NCI-H1092 (cell line): ENCODE measurements at places on chromosomes 4 and X.

DNA sequence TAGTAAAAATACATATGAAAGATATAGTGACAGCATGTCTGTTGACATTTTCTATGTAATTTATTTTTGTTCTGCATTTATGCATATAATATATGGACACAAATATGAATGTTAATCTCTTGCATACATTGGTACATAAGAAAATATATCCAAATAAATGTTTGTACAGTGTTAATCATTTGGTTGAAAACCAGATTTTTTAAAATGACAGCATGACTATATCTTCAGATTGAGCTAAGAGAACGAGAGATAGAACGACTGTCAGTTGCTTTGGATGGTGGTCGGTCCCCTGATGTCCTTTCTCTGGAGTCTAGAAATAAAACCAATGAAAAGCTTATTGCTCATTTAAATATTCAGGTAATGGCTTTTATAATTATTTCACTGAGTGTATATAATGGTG, 15.3 kb downstream of the CEP135 start:
- DNase-seq = no peak

DNA sequence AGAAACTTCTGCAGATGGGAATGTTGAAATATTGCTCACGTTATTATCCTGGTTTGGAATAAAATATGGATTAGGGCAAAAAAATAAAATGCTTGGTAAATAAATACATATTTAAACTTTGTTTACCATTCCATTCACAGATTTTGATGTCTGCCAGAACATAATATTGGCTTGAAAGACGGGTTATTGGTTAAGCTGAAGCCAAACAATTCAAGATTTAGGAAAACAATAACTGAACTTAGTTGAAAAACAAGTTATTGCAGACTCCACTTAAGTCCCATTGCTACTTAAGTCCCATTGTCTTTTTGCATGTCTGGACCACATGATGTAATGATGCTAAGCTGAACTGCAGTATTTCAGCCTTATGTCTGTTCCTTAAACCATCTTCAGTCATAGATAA, 722.5 kb downstream of the FAT4 start:
- DNase-seq = no peak

GRCh38 chr4:155819066-155819465, 47.0 kb downstream of the ASIC5 start:
- DNase-seq = no peak

DNA sequence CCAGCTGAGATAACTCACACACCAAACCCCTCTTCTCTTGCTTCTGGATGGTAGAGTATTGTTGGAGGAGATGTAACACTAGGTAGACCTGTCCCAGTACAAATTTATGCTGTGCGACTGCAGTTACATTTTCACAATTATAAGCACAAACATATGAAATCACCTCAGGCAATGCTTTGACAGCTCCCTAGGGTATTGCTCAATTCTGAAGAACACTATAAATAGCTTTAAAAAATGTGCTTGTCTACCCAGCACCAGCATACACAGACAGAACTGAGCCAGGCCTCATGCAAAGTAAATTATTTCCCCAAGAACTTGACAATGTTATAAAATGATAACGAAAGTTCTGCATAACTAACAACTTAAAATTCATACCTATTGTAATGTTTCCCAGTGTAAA, 1999.1 kb upstream of the ADGRL3 start:
- DNase-seq = no peak

DNA sequence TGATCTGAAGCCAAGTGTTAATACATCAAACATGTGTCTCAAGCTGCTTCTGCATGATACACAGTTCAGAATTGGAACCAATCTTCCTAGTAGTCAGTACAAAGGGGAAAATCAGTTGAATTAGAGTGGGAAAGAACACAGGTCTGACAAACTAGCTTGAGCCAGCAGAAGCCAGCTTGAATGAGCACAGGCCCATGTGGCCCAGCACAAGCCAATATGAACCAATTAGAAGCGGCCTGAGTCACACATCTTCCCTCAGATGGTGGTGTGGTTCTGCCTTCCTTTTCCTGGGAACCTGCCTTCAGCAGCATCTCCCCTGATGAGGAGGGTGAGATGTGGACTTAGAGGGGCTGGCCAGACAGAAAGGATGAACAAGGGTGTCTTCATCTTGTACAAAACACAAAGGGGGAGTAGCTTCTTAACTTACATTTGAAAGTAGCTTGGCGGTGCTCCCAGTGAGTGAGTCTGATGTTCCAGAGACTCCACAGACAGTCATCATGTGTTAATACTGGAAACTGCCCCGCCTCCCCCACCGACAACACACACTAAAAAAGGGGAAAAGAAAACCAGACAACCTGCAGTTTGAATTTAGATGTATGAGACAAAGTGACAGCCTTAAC, 72.0 kb downstream of the FRMPD4 start:
- DNase-seq = no peak

- no peak for DNase-seq
Observed at GRCh38 chrX:76184276-76184675, 11.4 kb downstream of the PBDC1 start.

- DNase-seq = no peak
Observed at GRCh38 chr4:77367638-77368037, 210.6 kb downstream of the CCNG2 start.

GRCh38 chr4:132437117-132437516, 712.0 kb upstream of the PCDH10 start:
- no peak for DNase-seq

GRCh38 chr4:86720508-86721068, 126.5 kb downstream of the PTPN13 start:
- DNase-seq = no peak

DNA sequence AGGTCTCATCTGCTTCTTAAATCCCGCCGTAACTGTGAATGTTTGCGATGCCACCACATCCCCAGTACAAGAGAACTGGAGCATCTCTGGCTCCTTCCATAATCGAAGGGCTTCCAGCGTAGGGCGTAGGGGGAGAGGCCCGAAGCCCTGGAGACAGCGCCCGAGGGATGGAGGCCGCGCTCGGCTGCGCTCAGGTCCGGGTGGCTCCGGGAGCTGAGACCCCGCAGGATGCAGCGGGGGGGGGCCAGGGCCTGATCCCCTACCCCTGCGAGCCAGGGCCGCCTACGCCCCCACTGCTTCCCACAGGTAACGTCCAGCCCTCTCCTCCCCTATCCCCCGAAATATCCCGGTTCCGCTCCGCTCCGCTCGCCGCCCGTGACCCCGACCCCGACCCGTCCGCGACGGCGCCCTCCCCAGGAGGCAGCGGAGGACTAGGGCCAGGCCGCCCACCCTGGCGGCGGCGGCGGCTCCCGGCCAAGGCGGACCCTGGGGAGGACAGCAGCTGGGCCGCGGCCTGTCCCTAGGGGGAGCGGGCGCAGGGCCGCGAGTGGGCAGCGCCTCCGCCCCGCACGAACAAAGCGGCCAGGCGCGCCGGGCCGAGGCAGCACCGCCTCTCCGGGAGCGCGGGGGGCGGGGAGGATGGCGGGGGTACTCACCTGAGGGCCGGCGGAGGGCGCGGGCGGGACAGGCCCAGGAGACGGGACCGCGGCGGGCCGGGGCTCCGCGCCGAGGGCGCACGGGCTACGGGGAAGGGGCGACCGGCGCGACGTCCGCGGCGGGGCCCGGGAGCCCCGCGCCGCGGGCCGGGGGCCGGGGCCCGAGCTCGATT, 723 bp downstream of the WDFY3 start:
- DNase-seq = peak; percentile 32

DNA sequence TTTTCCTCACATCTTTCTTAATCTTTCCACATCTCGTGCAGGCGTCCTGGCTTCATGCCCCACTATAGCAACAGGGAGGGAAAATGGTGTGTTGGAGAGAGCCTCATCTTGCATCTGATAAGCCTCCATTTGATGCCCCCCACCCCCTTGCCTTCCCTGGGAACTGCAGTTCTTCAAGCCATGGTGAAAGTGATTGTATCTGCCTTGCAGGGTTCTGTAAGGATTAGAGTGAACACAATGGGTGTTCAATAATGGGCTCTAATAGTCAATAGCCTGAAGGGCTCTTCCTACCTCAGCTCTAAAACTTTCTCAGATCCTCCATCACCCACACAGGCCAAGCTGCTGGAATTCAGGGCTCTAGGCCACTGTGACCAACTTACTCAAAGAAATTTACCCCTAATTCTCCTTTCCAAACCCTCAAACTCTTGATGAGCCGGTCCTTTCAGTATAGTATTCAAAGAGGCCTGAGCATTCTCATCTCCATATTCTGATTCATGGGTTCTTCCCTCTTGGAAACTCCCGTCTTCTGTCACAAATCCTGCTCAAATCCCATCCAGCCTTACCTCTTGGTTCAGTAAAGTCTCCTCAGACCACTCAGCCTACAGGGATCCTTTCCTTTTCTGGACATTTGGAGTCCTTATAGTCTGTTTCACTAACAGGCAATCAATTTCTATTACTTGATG, 128.3 kb upstream of the TRIM2 start:
- DNase-seq = no peak

DNA sequence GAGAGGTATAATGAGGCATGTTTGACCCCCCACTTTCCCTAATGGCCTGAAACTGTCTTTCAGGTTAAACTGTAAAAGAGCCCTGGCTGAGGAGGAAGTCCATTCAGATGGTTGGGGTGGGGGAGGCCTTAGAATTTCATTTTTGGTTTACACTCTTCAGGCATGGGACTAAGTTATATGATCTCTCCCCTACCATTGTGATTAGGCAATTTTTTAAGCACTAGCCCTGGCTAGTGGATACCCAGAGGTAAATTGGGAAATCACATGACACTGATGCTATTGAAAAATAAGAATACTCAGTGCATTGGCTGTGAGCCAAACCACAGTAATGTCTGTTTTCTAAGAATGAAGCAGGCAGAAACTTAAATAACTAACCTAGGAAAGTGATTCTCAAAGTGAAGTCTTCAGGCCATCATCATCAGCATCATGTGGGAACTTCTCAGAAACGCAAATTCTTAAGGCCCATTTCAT, 149.7 kb downstream of the RRAGB start:
- no peak for DNase-seq

GRCh38 chr4:146179784-146180370, 4.4 kb downstream of the LSM6 start:
- DNase-seq = no peak

- DNase-seq = no peak
Observed at GRCh38 chr4:114132830-114133229, 153.4 kb upstream of the ARSJ start.

DNA sequence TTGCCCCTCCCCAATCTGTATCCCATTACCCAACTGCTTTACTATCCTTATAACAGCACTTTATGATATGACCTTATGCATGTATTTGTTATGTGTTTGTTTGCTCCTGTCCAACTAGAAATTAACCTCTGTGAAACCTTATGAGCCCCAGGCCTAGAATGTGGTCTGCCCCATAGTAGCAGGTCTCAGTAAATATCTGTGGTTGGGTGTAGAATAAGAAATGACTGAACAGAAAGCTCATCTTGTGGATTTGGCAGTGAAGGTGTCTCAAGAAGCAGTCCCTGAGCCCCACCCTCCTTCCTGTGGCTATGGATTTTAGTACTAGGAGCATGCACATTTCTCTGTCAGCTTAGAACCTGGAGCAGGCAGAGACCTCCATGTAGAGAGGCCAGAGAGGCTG, 229.0 kb upstream of the LCORL start:
- no peak for DNase-seq

GRCh38 chrX:40617566-40617965, 5.7 kb upstream of the MPC1L start:
- no peak for DNase-seq

DNA sequence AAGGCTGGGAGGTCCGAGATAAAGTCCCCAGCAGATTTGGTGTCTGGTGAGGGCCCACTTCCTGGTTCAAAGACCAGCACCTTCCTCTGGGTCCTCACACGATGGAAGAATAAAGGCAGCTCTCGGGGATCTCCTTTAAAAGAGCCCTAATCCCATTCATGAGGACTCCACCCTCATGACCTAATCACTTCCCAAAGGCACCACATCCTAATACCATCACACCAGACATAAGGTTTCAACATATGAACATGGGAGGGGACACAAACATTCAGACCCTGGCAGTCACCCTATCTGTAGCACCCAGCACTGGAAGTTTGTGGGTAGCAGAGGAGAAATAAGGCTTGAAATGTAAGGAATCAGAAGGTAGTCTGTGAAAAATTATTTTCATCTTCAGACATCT, 112.9 kb upstream of the NOCT start:
- no peak for DNase-seq

- DNase-seq = no peak
Observed at GRCh38 chr4:166202991-166203390, 330.0 kb downstream of the TLL1 start.

- DNase-seq = no peak
Observed at GRCh38 chr4:156103311-156103710, 149.6 kb upstream of the CTSO start.

DNA sequence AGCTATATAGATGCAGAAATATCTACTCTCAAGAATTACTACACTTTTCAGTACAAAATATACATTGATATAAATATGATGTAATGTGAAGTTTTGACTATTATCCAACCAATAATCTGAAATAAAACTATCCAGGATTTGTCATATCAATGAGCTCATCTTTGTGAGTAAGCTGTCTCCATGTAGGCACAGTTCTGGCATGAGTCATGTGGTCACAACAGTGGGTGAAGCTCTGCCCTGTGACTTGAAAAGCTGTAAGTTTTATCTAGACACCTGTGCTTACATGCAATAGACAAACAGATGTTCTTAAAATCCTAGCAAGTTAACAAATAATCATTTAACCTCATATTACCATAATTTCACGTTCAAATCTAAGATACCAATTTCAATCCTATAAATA, 192.7 kb downstream of the GABRG1 start:
- no peak for DNase-seq

DNA sequence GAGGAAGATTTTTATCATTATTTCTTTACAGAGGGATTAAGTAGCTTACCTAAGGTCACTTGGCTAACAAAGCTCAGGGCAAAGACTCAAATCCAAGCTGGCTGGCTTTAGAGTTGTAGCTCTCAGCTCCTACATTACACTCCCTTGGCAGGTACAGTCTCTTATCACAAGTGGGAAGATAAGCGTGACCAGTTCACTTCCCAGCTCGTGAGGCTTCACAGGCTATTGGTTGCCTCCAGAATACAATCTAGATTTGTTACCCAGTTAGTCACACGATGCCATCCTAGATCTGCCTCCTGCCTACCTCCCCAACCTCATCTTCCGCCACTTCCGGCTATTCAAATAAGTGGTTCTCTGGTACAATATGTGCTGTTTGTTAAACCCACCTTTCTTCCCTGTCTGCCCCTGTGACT, 3.7 kb downstream of the MMRN1 start:
- DNase-seq = no peak

DNA sequence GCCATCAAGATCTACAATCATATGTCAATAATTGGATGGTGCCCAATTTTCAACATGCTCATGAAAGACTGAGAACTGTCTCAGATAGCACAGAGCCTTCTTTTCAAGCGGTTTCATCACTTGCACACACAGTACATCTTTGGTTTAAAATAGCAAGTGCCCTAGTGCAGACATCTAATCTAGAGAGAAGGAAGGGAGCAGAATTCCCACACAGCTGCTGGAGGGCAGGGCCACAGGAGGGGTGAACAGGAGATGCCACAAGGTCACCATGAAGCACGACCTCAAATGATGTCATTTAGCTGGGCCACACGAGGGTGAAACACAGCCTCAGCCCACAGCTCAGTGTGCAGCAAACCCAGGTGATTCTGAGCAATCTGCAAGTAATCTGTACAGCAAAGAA, 24.3 kb downstream of the LEF1 start:
- no peak for DNase-seq

GRCh38 chrX:13702111-13702789, 13.3 kb downstream of the RAB9A start:
- DNase-seq = no peak

GRCh38 chr4:187668526-187669082, 327.0 kb upstream of the ZFP42 start:
- no peak for DNase-seq

GRCh38 chrX:18410038-18410437, 15.4 kb upstream of the CDKL5 start:
- no peak for DNase-seq

- DNase-seq = no peak
Observed at GRCh38 chr4:8846046-8846720, 25.5 kb downstream of the HMX1 start.
